ENCODE measurements at places on chromosomes 2 and 18.

DNA sequence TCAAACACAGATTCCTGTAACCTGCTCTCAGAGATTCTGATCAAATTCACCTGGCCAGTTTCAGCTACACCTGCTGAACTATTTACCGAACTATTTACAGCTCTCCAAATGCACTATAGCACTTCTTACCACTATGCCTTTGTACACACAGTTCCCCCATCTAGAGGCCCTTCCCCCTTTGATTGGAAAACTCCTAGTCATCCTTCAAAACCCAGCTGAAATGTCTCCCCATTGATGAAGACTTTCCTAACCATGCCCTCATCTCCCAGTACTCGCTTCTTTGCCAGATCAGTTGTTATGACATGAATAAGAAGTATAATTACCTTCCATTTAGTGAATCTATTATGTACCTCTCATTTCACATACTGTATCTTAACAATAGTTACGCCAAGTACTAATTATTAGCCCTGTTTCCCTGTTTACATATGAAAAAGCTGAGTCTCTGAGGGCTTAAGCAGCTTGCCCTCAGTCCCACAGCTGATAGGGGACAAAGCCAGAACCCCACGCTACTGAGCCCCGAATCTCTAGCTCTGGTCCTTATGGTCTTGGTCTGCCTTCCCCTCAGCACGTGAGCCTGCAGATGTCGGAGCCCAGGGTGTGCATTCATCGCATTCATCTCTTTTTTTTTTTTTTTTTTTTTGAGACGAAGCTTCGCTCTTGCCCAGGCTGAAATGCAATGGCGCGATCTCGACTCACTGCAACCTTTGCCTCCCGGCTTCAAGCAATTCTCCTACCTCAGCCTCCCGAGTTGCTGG lies 64.7 kb upstream of the ASAP2 start:
- DNase-seq = no peak

- no peak for DNase-seq
Measured at GRCh38 chr2:43605079-43605655, 9.3 kb upstream of the THADA start.

DNA sequence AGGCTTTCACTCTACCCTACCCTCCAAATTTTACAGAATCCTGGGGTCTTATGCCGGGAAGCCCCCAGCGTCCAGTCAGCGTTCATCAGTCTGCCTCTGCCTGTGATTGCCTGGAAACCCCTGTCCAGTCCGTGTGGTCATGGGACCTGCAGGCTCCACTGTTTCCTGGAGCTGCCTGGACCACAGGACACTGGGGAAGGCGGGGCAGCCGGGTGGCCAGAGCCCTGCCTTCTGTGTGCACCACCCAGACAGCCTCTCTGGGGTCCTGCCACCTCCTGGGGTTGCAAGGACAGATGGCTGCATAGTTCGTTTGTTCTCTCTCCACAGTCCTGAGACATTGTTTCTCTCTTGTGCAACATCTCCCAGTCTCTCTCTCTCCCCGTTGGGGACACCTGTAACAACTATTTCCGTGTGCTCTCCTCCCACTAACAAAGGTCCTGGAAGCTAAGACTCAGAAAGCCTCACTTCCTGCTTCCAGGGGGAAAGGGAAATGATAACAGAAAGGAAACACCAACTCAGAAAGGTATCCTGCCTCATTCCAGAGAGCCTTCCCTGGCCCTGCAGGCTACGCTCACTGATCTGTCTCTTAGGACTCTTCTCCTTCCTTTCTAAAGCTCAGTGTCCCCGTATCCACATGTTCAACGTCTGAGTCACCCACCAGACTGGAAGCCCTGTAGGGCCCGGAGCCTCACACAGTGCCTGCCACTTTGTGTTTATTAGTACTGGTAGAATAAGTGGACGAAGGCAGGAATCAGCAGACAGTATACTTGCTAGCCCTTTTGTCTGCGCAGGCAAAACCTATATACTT lies 192.8 kb upstream of the RAB12 start:
- DNase-seq = no peak

- no peak for DNase-seq
Measured at GRCh38 chr18:24987303-24988252, 364.4 kb downstream of the ZNF521 start.

DNA sequence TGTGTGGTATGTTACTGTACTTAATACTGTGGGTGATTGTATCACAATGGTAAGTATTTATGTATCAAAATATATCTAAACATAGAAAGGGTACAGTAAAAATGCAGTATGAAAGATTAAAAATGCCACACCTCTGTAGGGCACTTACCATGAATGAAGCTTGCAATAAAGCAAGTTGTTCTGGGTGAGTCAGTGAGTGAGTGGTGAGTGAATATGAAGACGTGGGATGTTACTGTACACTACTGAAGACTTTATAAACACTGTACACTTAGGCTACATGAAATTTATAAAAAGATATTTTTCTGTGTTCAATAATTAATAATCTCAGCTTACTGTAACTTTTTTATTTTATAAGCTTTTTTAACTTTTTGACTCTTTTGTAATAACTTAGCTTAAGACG lies 1162.4 kb upstream of the NRXN1 start:
- DNase-seq = no peak

- no peak for DNase-seq
Measured at GRCh38 chr18:48183613-48184012, 225.6 kb downstream of the ZBTB7C start.

- DNase-seq = no peak
Measured at GRCh38 chr2:219633276-219634065, 6.0 kb downstream of the SLC4A3 start.

- DNase-seq = no peak
Measured at GRCh38 chr2:172647439-172647838, 88.2 kb upstream of the RAPGEF4 start.

DNA sequence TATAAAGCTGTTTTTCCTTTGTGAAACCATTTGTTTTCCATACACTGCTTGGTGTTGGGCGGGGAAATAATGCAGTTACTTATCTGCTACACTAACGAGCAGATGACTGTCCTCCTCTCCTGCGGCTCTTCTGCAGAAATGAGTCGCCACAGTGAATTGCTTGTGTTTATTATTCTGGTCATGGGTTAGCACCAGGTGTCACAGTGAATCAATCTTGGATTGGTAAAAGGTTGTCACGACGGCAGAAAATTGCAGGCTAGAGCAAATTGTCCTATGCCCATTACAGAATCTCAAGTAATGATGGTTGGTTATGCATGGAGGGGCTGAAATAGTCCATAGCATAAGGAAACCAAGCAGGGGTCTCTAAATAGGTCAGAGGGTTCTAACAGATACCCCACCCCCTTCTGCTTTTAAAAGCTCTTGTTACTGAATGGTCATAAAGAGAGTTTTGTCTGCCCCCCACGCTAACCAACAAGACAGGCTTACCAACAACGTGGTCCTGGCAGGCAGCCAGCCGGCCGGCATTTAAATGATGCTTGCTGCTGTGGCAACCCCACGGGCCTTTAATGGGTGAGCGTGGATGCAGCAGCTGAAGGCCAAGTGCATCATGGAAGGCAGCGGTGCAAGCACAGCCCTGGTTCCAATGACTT lies 29.5 kb downstream of the RAB31 start:
- no peak for DNase-seq

DNA sequence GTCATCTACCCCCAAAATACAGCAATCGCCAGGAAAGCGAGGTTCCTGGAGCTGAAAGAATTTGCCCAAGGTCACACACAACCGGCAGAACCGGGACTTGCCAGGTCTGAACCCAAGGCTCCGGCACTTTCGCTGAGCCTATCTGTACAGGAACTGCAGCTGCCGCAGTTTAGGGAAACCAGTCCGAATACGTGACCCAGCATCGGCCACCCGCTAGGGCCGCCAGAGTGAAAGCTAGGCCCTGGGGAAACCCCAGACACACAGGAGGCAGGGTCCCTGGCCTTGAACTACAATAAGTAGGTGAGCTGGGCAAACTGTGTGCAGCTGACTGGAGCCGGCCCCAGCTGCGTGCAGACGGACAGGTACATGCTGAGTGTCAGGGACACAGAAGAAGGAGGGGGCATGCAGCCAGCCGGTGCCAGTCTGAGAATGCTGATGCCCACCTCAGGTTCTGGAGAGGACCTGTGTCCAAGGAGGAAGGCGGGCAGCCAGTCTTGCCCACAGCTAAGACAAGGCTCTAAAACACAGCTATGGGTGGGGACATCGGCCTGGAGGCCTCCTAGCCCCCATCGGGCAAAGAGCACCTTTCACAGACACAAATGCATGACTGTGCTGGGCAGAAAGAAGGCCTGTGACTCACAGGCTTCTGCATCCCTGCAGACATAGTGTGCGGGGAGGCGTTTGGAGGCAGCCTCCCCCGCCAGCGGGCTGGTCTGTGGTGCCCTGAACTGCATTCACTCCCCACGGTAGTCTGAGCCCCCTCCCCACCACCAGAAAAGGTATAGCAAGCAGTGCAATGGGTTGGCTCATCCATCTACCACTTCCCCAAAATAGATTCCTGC lies 107.4 kb upstream of the ID2 start:
- no peak for DNase-seq

DNA sequence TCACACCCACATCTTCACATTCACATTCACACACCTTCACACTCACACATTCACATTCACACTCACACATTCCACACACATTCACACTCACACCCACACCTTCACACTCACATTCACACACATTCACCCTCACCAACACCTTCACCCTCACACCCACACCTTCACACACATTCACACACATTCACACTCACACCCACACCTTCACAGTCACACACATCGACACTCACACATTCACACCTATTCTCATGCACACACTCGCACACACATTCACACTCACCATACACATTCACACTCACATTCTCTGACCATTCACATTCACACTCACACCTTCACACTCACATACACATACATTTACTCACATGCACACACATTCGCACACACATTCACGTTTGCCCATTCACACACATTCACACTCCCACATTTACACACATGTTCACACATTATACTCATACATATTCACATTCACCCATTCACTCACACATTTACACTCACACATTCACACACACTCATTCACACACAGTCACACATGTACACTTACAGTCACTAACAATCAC lies 62.7 kb downstream of the BIN1 start:
- no peak for DNase-seq

DNA sequence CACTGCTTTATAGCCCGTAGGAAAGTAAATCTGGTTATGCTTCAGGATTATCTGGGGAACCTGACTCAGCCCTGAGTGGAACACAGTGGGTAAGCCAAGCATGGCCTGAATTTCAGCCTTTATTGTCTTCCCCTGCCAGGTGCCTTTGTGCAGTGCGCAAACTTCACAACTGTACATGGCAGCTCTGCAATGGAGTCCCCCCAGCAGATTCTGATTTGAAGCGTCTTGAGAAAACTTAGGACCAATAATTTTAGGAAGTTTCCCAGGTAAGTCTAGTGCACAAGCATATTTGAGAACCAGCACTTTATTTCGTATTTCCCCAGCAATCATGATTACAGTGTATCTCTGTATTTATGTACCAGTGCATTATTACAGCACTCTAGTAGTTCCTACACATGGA lies 112.1 kb upstream of the ARL4C start:
- no peak for DNase-seq

- DNase-seq = no peak
Measured at GRCh38 chr18:58542426-58543159, 86.3 kb downstream of the ALPK2 start.

GRCh38 chr18:39958876-39959275 lies 1996.2 kb upstream of the PIK3C3 start:
- DNase-seq = no peak

- no peak for DNase-seq
Measured at GRCh38 chr2:16614314-16614860, 51.2 kb downstream of the CYRIA start.

- DNase-seq = no peak
Measured at GRCh38 chr18:59624369-59624765, 72.9 kb downstream of the CCBE1 start.

- DNase-seq = no peak
Measured at GRCh38 chr2:232563580-232563979, 13.1 kb downstream of the EIF4E2 start.

DNA sequence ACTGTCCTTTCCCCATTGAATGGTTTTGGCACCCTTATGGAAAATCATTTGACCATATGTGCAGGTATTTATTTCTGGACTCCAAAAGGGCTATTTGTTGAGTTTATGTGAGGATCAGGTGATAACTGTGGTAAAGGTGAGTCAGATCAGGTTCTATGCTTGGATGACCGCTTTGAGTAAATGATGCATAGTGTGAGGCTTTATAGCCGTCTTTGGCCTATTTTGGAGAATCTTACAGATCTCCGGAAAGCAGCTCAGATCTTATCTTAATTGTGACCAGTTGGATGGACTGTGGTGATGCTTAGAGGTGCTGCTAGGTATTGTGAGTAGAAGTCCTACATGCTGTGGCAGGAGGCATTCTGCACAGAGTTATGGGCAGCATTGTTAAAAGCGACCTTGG lies 126.2 kb downstream of the METTL8 start:
- DNase-seq = no peak

DNA sequence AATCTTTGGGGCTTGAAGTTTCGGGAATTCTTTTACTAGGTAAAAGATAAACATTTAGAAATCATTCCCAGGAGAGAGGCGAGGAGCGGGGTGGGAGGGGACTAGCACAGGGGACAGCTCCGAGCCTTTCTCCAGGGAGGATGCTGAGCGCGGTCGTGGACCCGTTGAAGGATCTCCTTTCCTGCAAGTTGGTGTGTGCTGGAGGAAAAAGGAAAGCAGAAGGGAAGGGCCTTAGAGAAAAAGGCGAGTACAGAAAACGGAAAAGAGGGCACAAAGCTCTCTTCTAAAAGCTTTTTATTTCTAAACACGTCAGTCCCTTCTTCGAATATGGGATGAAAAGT lies 640 bp downstream of the SLC39A6 start:
- peak; percentile 37 for DNase-seq

DNA sequence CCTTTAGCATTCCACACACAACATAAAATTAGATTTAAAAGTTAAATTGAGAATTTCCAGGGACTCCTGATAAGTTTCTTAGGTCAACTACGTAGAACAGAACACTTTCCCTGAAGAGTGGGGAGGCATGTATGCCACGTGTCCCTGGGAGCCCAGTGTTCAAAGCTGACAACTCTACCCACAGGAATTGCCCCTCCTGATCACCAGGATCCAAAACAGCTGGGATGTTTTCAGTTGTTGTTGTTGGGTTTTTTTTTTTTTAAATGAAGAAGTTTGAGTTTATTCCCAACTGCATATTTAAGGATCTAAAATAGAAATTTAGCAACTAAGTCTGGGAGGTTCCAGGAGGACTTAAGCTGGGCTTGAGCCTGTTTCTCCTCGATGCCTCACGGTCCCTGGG lies 100.5 kb downstream of the TPGS2 start:
- no peak for DNase-seq

GRCh38 chr2:152198499-152198898 lies 22.9 kb upstream of the STAM2 start:
- no peak for DNase-seq

- no peak for DNase-seq
Measured at GRCh38 chr2:12558519-12558918, 158.2 kb upstream of the TRIB2 start.

- DNase-seq = no peak
Measured at GRCh38 chr18:73461038-73461779, 593.4 kb upstream of the NETO1 start.

Measured in mucosa of descending colon (tissue), 3 donors.